ENCODE measurements at places on chromosomes 12 and 14.

DNA sequence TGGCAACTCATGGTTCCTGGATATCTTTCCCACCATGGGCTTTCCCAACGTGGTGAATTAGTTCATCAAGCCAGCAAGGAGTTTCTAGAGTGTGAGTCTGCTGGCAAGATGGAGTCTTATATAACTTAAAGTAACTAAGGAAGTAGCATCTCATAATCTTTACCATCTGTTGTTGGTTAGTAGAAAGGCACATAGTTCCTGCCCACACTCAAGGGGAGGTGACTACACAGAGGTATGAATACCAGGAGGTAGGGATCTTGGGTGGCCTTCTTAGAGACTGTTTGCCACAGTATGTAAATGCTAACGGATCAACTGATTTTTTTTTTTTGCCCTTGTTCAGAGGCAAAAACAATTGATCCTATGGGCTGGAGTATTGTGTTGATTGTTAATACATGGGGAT lies 446.9 kb downstream of the ATP23 start:
- no peak for DNase-seq

- no peak for DNase-seq
Measured at GRCh38 chr14:104520620-104521410, 58.7 kb upstream of the C14orf180 start.

- no peak for DNase-seq
Measured at GRCh38 chr12:132146098-132146497, 1.8 kb downstream of the NOC4L start.

- no peak for DNase-seq
Measured at GRCh38 chr12:106369624-106370346, 12.2 kb downstream of the POLR3B start.

DNA sequence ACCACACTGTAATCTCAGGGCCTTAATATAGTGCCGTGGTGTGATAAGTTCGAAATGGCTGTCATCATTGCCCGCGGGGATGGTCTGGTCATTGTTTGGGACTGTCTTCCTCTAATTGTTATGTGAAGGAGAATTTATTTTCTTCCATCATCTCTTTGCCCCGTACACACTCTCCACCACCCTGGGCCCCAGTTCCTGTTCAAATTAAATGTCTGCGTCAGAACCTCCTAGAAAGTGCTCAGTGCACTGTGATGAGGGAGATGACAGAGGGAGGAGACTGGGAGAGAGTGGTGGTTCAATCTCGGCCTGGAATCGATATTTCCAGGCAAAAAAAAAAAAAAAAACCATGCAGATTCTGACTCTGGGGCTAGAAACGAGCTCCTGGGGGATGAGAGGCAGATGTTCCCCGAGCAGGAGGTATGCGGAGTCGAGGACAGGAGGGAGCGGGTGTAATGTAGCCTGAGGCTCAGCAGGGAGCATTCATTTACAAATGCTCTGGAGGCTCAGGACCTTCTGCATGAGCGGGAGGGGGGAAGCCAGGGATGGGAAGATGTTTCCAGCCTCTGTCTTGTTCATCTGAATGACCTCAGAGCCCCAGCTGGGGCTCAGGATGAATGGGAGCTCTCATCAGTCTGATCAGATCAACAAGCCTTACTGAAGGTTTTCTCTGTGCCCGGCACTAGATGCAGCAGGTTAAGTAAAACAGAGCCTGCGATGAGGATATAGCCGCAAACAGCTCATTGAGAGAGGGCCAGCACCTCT lies 219.5 kb downstream of the TBX5 start:
- DNase-seq = no peak

DNA sequence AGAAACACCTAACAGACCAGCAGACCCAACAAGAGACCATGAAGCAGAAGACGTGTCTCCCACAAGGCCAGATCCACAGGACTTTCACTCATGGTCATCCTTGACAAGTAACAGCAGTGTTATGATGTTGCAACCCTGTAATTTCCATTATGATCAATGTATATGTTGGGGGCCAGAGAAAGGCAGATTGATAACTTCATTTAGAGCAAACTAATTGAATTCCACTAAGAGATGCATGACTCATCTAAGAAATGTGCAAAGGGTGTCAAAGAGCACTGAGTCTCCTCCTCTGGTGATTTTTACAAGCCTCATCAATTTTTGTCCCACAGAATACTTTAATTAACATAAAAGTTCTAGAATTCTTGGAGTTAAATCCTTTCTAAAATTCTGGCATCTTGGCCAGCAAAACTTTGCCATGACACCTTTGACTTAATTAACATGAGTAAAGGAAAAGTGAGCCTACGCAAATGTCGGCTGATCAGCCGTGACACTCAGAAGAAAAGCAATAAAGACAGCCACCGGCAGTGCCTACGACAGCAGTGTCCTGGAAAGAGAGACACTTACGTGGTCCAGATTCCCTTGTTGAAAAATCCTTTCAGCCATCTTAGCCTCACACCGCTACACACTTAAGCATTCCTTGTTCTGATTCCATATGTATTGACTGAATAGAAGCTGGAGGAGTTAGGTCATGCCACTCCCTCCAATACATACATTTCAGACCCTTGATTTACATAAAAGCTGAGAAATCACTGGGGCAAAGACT lies 370.2 kb upstream of the CCDC196 start:
- DNase-seq = no peak

DNA sequence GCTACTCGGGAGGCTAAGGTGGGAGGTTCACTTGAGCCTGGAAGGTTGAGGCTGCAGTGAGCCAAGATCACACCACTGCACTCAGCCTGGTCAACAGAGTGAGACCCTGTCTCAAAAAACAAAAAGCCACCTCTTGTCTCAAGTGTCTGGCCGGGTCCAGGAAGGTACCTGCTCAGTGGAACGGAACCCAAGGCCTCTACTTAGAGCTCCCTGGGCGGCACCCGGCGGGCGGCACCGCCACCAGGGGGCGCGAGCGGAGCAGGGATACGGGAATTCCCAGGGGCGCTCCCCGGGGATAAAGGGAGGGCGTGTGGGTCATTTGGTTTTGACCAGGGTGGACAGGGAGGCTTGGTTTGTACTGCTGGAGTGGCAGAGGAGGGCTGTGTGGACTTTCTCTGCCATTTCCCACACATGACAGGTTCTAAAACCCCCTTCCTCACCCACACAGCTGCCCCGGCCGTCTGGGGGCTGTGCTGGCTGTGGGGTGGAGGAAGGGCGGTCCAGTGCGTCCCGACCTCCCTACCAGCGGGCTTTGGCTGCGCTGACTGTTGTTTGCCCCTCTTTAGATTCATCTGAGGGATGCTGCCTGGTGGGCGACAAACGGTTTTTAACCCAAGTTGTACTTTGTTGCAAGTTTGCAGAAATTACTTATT lies 91.4 kb downstream of the SETD3 start:
- DNase-seq = peak; percentile 46

DNA sequence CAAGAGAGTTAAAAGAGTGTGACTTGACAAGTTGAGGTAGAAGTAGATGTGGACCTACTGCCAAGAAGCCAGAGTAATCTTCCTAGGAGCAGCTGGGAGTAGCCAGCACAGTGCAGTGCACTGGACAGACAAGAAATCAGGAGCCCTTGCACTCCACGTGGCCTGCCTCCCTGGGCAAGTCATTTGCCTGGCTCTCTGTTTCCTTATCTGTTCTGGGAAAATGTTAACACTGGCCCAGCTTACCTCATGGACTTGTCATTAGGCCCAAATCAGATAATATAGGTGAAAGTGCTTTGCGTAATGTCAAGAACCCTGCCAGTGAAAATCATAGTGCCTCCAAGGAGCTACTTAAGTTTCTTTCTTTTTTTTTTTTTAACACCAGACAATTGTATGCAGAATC lies 19.2 kb downstream of the SLC7A8 start:
- DNase-seq = no peak

DNA sequence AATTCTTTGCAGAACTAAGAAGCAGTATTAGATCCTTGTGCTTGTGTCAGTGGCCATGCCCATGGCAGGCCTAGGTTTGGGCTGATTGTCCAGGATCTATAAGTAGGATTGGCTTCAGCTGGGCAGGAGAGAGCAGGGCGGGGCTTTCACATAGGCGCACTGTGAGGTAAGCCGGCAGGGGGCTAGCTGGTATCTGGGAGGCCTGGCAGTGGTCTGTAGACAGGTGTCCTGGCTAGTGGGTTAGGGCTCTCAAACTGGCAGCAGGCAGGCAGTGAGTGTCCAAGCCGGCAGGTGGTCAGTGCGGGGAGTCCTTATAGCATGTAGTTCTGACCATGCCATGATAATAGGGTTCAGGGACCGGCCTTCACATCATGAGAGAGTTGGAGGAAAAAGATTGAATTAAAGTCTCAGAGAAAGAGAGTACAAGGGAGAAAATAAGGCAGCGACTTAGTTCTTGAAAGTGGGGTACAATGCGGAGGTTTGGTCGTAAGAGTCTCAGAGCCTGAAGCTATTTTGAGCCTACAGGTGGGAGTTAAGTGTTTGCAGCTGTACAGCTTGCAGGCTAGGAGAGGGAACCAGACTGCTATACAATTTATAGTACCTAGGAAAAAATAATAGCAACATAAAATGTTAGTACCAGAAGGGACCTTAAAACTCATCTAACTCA lies 137.4 kb downstream of the TPH2 start:
- DNase-seq = no peak

- DNase-seq = no peak
Measured at GRCh38 chr12:87054226-87054625, 798.0 kb upstream of the MGAT4C start.

DNA sequence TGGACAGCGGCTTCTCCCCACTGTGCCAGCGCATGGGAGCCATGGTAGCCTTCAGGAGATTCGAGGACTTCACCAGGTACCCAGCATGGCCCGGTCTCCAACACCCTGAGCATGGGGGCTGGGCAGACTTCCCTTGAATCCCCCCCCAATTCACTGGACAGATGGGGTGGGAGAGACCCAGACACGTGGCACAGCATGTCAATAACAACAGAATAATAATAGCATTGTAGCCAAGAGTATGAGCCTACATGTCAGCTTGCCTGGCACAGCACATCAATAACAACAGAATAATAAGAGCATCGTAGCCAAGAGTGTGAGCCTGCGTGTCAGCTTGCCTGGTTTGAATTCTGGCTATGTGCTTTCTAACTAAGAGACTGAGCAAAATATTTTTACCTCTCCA lies 76.4 kb downstream of the FOXN4 start:
- DNase-seq = no peak

GRCh38 chr14:73713803-73714655 lies at the start of gene PNMA1:
TSS of gene PNMA1 (minus strand) at chr14:73714384. CDS start at chr14:73713639, 745 bp downstream.
- DNase-seq = peak; percentile 87

DNA sequence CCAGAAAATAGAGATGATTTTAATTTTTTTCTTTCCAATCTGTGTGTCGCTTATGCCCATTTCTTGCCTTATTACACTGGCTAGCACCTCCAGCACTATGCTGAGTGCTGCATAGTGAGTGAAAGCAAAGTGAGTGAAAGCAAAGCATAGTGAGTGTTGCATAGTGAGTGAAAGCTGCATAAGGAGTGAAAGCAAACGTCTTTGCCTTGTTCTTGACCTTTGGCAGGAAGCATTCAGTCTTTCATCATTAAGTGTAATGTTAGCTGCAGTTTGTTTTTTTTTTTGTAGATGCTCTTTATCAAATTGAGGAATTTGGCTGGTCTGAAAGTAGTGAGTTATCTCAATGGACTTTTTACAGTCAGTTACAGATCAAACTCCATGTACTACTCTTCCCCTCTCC lies 6.9 kb upstream of the CORO1C start:
- no peak for DNase-seq

DNA sequence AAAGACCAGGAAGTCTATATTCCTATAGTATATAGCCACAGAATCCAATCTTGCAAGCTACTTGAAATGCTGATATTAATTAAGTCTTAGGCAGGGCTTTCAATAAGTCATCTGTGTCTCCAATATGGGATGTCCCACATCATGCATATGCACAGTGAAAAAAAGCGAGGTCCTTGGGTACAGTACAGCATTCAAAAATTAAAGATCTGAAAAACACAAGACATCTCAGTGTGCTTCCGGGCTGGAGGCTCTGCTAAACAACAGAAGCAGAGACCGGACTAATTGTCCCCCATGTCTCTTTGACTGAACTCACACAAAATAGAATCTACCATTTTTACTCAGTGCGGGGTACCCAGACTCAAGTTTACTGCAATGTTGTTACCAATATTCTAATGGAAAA lies 156.0 kb downstream of the DAD1 start:
- no peak for DNase-seq

- no peak for DNase-seq
Measured at GRCh38 chr14:36519431-36520321, at the start of gene NKX2-1. TSS of gene NKX2-1 (minus strand) at chr14:36520232. CDS start at chr14:36520129, 103 bp downstream.

DNA sequence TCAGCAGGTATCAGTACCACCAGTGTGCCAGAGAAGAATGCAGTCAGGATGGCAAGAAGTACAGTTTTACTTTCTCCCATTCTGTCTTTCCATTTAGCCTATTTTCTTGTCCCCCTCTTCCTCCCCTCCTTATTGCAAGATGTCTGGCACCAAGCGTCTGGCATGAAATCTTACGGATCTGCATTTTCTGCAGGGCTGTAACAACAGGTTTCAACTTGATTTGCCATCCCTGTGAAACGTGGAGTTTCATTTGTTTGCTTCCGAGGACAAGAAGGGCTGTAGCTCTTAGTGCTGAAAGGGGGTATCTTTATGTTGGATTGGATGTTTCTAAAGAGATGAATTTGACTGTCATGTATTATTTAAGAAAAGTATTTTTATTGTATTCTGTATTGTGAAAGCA lies 1110.6 kb downstream of the BCL11B start:
- no peak for DNase-seq

- DNase-seq = peak; percentile 62
Measured at GRCh38 chr12:7935590-7936581, at the start of gene SLC2A3. TSS of gene SLC2A3 (minus strand) at chr12:7936187. CDS start at chr12:7936034, 153 bp downstream.

DNA sequence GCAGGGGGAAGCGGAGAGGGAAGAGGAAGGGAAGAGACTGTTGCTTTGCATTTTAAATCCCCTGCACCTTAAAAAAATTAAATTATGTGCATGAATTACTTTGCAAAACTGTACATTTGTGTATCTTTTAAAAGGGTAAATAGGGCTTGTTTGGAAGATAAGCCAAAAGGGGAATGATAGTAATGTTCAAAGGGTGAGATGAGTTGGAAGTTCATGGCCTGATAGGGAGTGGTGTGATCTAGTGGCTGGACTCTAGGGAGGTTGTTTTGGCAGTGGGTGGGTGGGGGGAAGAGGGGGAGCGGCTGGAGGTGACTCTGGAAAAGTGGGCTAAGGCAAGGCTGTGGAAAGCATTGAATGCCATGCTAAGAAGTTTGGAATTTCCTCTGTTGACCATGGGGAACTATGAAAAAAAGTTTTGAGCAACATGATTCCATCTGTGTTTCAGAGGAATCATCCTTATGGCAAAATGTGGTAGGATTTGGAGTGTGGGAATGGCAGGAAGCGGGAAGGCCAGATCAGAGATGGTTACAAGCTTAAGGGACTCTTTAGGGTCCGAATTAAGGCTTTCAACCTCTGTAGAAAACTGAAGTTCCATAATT lies 25.5 kb upstream of the EMP1 start:
- DNase-seq = no peak

DNA sequence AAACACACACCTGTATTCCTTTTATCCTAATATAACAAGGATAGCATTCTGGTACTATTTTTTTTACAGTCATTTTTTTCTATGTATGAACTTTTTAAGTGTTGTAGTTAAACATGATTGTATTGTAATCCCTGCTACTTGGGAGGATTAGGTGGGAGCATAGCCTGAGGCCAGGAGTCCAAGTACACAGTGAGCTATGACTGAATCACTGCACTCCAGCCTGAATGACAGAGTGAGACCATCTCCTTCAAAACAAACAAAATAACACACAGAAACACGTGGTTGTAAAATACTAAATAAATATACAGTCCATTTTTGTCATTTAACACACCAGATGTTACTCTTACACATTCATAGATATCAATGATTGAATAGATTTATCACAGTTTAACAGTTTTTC lies 56.9 kb downstream of the MAP4K5 start:
- no peak for DNase-seq

GRCh38 chr12:50529345-50529744 lies 24.6 kb downstream of the DIP2B start:
- no peak for DNase-seq
